ENCODE measurements at places on chromosomes 2 and 18.

- no peak for DNase-seq
These were observed 144.4 kb downstream of the MBP start for GRCh38 chr18:76988031-76988826.

- no peak for DNase-seq
These were observed 62.3 kb upstream of the FSIP2 start for GRCh38 chr2:185676316-185676715.

GRCh38 chr2:228705318-228705717 lies 523.8 kb upstream of the SPHKAP start:
- no peak for DNase-seq

DNA sequence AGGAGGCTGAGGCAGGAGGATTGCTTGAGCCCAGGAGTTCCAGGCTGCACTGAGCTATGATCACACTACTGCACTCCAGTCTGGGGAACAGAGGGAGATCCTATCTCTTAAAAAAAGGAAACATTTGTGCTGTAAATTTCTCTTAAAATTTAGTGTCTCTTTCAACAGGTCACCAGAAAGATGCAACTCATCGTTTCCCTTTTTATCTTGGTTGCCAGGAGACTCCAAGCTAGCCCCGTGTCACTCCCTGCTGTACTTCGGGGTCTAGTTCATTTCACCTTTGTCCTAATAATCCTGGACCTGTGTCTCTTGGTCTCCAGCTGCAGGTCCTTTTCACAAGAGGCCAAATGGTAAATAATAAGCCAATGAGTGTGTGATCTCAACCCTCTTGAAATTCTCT lies 7.1 kb downstream of the HS1BP3 start:
- no peak for DNase-seq

DNA sequence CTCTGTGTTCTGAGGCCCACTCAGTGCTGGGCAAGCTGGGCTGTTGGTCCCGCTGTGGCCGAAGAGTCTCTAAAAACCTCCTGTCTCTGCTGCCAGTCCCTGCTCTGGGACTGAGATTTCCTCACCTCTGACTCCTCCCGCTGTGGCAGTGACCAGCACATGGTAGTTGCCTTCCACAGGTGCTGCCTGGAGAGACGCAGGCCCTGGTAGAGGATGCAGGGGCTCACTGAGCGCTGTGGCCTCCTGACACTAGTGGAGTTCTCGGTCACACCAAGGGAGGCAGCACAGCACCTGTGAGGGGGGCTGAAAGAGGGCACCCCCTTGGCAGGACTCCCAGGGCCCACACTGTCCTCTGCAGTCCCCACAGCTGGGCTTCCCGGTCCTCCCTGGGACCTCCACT lies 3.8 kb upstream of the ASB1 start:
- DNase-seq: no peak

GRCh38 chr18:59052965-59053820 lies 86.5 kb upstream of the SEC11C start:
- DNase-seq: no peak

- DNase-seq: peak; percentile 72
These were observed 18.7 kb upstream of the SCYGR1 start for GRCh38 chr2:227406177-227407031.

DNA sequence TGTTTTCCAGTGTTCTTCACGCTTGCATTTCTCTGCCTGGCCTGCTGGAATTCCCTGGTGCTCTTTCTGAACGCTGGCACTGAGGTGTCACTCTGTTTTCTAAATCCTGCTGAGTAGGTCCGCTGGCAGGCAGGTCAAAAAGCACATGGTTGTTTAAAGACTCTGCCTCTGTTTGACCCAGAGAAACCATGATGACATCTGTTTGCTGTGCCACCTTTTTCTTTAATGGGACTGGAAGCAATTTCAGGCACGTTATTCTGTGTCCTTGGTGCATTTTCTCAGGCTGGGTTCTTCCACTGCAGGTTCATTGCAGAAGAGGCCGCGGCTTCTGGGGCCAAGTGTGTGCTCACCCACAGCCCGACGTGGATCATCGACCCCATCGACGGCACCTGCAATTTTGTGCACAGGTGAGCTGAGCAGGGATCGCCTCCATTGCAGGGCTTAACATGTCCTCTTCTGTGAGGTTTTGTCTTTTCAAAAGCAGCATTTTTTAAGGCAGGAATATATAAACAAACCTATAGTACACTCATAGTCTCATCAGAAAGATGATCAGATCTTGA lies 28.4 kb downstream of the IMPA2 start:
- DNase-seq: no peak

GRCh38 chr2:162232671-162233070 lies 10.6 kb downstream of the FAP start:
- no peak for DNase-seq

- DNase-seq: no peak
These were observed 956.3 kb upstream of the SLC39A10 start for GRCh38 chr2:194700726-194701125.

- DNase-seq: peak; percentile 38
These were observed 445 bp downstream of the MEX3C start for GRCh38 chr18:51196811-51197660.

DNA sequence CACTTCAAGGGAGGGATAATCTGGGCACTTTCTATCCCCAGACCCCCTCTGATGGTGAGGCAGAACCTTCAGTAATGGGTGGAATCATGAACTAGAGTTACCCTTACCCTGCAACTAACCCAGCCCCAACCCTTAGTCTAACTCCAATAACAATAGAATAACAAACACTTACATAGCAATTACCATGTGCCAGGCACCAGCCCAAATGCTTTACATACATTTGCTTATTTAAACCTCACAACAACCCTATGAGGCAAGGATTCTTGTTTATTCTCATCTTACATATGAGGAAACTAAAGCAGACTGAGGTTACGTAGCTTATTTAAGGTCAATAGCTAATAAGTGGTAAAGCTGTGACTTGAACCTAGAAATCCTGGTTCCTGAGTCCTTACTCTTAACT lies 132.8 kb downstream of the CYP26B1 start:
- DNase-seq: no peak

Data from H9 (cell line).